CD8-positive, alpha-beta T cell (primary cell): ENCODE measurements at places on chromosomes 5 and 9.

DNA sequence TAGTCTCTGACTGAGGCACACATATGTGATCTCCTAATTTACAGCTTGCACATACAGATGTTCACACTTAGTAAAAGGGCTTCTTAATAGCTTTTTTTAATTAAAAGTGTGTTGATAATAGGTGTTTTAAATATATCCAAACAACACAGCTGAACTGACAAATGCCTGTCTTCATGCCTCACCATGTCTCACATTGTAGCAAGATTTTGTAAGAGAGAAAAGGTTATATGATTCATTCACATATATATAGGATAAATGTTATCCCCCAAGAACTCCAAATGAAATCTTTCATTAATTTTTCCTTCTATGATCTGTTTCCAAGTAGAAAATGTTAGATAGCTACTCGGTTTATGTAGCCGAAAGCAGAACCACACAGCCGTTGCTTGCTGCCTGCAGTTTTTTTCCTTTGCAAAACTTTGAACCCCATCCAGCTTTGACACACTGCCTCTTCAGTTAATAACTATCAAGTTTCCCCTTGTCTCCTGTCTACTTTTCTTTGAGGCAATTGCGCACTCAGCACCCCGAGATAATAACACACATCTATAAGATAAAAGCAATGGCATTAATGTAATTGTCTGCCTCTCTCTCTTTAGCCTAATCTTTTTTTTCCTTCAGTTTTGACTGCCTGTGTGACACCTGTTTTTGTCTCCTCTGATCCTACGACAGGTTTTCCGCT lies 299.2 kb downstream of the BNC2 start:
- no peak for DNase-seq

DNA sequence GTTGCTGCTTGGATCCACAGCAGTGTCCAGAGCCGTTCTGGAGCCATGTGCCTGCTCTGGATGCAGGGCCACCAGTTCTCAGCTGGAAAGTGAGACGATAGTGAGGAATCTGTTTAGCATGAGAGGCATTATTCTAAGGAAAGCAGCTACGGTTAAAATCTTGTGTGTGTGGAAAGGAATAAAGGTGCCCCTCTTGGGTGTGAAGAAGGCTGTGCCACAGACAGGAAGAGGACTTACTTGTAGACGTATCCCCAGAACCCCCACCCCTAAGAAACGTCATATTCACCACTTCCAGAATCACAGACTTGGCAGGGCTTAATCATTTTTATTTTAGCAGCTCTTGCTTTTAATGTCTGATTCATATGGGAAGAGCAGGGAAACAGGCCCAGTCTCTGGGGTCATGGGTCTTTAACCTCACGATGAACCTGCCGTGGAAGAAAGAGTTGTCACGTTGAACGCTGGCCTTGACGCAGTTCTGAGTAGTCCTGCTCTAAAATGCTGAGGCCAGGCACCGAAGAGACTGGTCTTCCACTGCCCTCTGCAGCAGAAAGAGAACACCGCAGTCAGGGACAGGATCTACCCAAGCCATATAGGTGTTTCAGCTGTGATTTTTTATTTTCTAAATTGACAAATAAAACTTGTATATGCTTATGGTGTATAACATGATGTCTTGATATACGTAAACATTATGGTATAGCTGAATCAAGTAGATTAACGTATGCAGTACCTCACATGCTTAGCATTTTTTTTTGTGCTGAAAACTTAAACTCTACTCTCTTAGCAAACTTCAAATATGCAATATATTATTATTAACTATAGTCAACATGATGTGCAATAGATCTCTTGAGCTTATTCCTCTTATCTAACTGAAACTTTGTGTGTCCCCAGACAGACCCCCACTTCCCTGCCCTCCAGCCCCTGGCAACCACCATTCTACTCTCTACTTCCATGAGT lies 38.8 kb downstream of the CARTPT start:
- DNase-seq, result peak; percentile 39

- no peak for DNase-seq
Measured at GRCh38 chr9:19298436-19299000, 68.0 kb downstream of the DENND4C start.

DNA sequence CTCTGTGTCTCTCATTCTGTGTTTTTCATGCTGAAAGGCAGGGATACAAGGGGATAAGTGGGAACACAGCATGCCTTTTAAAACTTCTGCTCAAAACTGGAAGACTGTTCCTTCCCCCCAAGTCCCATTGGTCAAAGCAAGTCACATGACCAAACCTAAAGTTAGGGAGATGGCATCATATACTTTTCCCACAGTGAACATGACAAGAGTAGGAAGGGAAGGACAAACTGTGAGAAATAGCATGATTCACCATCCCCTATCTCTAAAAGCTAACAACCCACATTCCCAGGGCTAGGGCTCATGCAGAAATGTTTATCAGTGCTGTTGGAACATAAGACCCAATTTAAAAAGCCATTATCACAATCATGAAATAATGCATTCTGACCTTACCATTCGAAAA lies 24.2 kb upstream of the SHISAL2B start:
- no peak for DNase-seq

- DNase-seq, result no peak
Measured at GRCh38 chr5:168165221-168165914, 126.1 kb upstream of the WWC1 start.

DNA sequence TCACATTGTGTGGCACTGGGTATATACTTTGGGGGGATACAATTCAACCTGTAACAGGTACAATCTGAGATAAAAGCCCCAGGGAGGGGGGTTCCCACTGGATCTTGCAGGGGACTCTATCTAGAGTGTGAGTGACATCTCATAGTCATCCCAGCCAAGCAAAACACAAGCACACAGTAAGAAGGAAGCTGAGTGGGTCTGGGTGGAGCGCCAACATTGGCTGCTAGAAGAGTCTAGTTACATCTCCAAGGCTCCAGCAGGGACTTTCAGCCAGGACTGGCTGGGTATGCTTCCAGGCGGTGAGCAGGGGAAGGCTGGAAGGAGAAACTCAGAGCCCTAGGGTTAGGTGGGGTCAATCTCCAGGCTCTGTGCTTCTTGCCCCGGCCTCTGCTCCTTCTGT lies 53.0 kb downstream of the IL31RA start:
- no peak for DNase-seq

DNA sequence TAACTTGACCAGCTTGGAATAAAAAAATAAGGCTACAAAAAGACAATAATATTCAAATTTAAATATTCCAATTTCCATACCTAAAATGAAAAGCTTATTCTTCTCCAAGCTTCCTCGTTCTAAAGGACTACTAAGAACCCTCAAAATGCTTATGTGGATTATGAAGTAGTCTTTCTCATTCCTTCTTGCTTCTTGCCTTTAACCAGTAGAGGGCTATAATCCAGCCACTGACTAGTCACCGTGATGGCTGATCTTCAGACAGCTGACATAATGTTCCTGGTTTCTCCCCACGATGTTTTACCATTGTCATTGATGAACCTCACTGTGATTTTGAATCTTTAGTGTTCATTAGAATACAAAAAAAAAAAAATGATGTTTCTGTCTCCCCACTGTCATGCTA lies 515.3 kb downstream of the TLE1 start:
- no peak for DNase-seq

- DNase-seq, result no peak
Measured at GRCh38 chr5:15492545-15492944, 7.4 kb upstream of the FBXL7 start.

- DNase-seq, result peak; percentile 29
Measured at GRCh38 chr5:3365501-3366215, 230.0 kb upstream of the IRX1 start.

DNA sequence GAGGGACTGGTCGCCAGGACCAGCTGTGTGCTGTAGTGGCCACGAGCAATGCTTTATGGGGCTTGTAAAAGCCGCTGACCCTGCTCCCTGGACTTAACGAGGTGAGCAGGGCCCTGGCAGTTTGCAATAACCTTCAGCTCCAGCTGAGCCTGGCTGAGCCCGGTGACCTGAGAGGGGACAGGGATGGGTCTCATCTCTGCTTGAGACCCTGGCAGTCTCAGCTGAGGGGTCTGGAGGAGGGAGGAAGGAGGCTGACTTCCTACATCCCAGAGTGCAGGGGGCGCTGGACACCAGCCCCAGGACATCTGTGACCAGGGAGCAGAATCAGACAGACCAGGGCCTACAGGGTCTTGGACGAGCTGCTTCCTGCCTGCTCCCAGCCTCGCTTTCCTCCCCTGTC lies 277.5 kb upstream of the MVB12B start:
- DNase-seq, result no peak

DNA sequence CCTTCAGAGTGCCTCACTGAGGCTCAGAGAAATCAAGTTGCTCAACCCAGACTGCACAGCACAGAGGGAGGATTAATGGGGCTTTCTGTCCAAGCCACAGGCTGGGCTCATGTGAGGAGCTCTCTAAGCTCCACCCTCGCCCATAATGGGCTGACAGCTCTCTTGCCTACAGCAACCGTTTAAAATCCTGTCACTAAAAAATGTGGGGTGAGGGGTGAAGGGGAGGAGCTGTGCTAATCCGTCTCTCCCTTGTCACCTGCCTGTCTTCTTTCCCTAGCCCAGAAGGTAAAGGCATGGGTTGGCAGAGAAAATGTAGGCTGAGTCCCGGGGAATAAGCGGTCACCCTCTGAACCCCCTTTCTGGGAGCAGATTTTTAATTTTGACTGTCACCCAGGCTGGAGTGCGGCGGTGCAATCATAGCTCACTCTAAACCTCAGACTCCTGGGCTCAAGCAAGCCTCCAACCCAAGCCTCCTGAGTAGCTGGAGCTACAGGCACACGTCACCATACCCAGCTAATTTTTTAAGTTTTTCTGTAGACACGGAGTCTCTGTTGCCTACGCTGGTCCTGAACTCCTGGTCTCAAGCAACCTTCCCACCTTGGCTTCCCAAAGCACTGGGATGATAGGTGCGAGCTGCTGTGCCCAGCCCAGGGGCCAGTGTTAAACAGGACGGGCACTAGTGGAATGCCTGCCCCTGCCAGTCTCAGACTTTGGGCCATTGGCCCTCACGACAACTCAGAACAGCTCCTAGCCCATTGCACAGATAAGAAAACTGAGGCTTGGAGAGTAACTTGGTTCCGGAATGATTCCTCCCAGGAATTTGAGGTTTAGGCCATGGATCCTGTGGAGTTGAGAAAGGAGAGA lies 89.5 kb downstream of the LMX1B start:
- DNase-seq, result no peak
